ENCODE measurements at places on chromosomes 6 and 20.

DNA sequence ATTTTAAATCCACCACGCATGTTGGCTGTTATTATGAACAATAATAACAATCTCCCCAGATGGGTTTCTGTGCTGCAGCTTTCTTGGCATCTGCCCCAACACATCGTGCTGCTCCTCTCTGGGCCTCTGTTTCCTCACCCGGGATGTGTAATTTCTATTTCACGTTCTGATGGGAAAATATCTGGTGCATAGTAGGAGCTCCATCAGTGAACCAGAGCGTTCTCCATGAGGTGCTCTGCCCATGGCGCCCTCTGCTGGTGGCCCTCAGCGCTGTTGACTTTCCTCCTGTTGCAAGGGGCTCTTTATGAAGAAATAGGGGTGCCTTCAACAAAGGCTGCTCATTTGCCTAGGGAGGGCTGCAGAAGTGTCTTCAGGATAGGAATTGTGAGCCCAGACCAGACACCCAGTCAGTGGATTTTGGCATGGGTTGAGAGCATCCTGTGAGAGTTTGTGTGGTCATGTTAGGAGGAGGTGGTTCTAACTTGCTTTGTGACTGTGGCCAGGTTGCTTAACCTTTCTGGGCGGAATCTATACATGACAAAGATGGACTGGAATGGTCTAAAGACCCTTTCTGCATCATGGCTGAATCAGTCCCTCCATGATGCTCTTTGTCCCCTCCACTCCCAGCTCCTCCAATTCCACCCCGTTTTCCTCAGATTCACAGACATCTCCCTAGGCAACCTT lies 8.1 kb downstream of the SCRT2 start:
- no peak for DNase-seq

DNA sequence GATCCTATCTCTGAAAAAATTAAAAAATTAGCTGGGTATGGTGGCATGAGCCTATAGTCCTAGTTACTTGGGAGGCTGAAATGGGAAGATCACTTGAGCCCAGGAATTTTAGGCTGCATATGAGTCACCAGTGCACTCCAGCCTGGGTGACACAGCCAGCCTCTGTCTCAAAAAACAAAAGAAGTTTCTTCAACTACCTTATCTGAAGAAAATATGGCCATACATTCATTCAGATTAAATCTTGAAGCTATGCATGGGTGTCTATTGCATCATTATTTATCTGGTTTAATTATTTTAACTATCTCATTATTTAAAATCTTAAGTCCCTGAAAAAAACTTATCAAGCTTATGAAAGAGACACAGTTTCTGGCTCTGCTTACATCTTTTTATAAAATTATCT lies 204.1 kb downstream of the SIM1 start:
- no peak for DNase-seq

DNA sequence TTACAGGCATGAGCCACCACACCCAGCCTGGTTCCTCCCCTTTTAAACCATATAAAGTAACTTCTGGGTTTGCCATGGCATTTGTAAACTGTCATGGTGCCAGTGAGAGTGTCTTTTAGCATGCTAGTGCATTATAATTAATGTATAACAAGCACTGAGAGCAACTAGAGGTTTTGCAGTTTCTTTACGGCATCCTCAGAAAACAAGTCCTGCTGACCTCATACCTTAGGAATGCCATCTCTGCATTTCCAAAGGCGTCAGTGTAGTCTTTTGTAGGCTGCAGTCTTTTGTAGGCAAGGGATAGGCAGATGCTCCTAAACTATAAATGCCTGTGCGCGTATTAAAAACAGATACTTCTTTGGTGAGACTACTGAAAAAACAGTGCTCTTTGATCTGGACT lies 75.0 kb upstream of the EZR start:
- no peak for DNase-seq

GRCh38 chr20:38345643-38346042 lies 639 bp upstream of the LBP start:
- no peak for DNase-seq

- DNase-seq, result no peak
These were observed 102.5 kb downstream of the NOL4L start for GRCh38 chr20:32482442-32483261.

DNA sequence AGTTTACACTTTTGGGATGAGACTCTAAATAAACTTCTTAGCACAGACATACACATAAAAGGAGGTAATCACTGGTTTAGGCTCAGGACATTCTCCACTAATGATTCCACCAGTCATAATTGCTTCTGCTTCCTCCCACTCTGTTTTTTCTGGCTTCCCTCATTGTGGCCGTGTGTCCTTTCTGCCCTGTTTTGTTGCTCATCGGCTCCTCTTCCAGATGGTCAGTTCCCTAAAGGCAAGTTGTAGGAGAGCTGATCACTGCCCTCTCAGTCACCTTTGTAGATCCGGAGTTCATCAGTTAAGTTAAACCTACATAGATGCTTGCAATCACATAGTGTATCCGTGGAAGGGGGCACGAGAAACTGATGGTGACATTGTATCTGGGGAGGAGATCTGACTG lies 200.5 kb upstream of the ARG1 start:
- no peak for DNase-seq

- no peak for DNase-seq
These were observed 14.8 kb downstream of the PLA2G7 start for GRCh38 chr6:46720401-46720800.

GRCh38 chr20:61397146-61397545 lies 145.1 kb downstream of the CDH4 start:
- DNase-seq, result no peak

GRCh38 chr20:45290677-45291355 lies 15.8 kb upstream of the RBPJL start:
- DNase-seq, result peak; percentile 58

DNA sequence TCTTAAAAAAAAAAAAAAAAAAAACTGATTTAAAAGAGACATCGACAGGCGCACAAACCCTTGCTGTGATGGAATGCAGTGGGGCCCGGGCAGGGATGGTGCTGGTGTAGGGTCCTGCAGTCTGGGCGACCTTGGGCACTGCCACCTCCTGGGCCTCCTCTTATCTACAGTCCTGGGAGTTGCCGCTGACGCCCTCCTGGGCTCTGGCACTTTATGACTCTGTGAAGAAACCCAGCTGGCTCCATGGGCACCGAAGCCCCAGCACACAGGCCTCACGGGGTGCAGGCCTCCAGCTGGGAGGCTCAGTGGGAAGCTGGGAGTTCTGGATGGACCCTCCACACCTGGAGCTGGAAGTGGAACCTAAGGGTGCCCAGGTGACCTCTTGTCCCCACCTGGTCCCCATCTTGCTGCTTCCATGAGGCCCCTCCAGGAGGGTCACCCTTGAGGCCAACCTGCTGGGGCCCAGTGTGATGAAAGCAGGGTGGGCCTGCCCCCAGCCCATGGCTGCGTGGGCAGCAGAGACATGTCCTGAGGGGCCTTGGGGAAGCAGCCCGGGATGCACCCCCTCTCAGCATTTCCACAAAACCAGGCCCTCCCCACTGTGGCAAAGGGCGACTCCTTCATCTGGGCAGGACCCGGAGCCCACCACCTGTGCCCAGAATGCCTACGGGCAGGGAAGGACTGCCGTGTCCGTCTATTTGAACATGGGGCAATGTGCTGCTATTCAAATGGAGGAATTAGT lies 104.9 kb downstream of the ASXL1 start:
- DNase-seq, result no peak

- DNase-seq, result no peak
These were observed 84.2 kb upstream of the CNKSR3 start for GRCh38 chr6:154594496-154595198.

DNA sequence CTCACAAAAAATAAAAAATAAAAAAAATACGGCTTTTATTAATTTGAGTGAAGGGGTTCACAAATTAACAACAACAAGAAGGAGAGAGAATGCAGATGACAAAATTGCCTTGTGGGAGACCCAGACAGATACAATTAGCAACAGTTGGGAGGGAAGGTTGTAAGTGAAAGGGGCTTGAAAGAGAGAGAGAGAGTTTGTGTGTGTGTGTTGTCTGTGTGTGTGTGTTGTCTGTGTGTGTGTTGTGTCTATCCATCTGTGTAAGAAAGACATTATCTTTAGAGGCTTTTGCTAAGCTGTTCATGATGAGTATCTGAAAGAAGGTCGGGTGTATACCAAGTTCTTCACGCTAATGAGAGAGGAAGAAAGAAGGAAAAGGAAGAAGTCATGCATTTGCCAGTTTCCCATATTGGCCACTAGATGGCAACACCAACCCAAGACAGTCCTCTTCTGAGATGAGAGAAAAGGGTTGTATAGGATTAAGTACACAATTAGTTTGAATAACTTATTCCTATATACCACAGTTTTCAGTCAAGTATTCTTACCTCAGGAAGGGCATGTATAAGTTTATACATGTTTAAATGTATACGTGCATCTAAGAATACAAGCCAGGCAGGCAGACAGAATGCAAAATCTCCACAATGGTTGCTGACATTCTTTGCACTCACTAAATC lies 63.7 kb upstream of the CD2AP start:
- peak; percentile 36 for DNase-seq

GRCh38 chr6:105449756-105450390 lies 47.0 kb upstream of the PREP start:
- no peak for DNase-seq

GRCh38 chr6:33985947-33986346 lies 159.9 kb downstream of the GRM4 start:
- no peak for DNase-seq

- DNase-seq, result peak; percentile 17
These were observed at the start of gene SCUBE3 for GRCh38 chr6:35213824-35214756. TSS of gene SCUBE3 (plus strand) at chr6:35213956. CDS start at chr6:35214419, 463 bp downstream.

GRCh38 chr6:2522521-2522920 lies 228.2 kb downstream of the MYLK4 start:
- no peak for DNase-seq

DNA sequence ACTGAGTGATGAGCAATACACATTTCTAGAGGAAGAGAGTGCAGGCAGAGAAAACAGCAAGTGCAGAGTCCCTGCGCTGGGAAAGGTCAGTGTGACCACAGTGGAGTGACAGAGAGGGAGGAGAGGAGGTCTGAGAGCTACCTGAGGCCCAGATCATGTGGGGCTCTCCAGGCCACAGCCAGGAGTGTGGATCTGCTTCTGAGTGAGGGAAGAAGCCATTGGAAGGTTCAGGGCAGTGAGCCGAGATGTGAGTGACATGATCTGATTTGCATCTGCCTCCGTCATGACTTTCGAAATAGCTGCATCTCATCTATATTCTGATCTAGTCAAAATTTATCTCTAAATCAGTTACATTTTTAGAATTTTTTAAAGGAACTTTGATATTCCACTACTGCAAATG lies 367.1 kb downstream of the PREX1 start:
- DNase-seq, result no peak

DNA sequence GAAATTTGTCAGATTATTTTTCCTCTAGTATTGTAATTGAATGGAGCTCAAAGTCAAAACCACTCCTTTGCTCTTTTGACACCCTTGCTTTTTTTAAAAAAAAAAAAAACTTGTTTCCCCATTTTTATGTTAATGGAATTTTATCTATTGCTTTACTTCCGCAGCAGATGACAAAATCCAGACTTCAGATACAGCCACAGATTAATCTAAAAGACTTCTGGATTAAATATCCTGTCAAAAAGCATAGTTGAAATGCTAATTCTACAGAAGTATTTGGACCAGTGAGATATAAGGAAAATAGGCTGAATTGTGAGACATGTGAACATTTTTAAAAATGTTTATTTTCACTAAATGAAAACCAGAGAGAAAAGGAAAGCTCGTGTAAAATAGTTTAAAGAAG lies 341.4 kb downstream of the BMP2 start:
- no peak for DNase-seq

GRCh38 chr20:8867038-8867740 lies 201.7 kb upstream of the PLCB4 start:
- no peak for DNase-seq

- DNase-seq, result no peak
These were observed 15.5 kb upstream of the TPD52L1 start for GRCh38 chr6:125138083-125138482.

- DNase-seq, result no peak
These were observed 22.9 kb downstream of the PPP1R3G start for GRCh38 chr6:5108068-5108467.

GRCh38 chr6:110410511-110410910 lies 4.9 kb downstream of the DDO start:
- DNase-seq, result no peak

Measured in GM18507 (cell line).